ENCODE measurements at places on chromosomes 5 and 9. TPM values are rescaled to one million over a fixed set of nuclear protein-coding genes. Genes with fewer than 3 reads are reported as not detected.

DNA sequence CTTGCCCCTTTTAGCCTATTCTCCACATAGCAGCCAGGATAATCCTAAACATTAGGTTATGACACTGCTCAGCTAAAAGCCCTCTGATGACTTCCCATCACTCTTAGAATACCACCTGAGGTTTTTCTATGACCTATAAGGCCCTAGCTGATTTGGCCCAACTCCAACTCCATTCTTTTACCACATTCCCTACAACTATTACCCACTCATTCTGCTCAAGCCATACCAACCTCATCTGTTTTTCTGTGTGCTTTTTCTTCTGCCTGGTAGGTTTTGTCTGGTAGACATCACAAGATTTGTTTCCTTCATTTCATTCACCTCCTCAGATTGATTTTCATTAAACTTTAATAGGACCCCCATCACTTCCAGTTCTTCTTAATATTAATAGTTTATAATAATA lies 12.5 kb upstream of the FCHO2 start:
- DNase-seq = no peak

- peak; percentile 24 for DNase-seq
Observed at GRCh38 chr9:69324549-69325401, at the start of gene ENTREP1. ENTREP1 (plus strand) TSS chr9:69325215; CDS start chr9:69325310, 95 bp downstream.

DNA sequence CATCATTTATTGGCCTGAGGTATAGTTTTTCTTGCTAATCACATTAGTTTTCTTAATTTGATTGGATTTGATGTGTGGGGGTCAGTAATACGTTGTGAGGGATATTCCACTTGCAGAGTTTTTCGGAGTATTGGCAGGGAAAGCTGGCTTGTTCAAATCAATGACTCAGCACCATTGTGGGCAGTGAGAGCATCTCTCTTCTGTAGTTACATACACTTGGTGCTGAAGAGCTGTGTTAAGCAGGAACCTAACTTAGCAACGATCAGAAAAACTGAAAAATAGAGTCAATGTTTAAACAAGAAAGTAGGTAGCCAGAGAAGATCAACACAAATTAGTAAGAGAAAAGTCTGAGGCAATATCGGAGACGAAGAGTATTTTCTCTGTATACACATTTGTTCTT lies 344.6 kb upstream of the EDIL3 start:
- no peak for DNase-seq

- no peak for DNase-seq
Observed at GRCh38 chr5:10229306-10230048, 20.2 kb downstream of the ATPSCKMT start.

GRCh38 chr9:99093492-99093791 lies 11.5 kb upstream of the TGFBR1 start:
- no peak for DNase-seq

DNA sequence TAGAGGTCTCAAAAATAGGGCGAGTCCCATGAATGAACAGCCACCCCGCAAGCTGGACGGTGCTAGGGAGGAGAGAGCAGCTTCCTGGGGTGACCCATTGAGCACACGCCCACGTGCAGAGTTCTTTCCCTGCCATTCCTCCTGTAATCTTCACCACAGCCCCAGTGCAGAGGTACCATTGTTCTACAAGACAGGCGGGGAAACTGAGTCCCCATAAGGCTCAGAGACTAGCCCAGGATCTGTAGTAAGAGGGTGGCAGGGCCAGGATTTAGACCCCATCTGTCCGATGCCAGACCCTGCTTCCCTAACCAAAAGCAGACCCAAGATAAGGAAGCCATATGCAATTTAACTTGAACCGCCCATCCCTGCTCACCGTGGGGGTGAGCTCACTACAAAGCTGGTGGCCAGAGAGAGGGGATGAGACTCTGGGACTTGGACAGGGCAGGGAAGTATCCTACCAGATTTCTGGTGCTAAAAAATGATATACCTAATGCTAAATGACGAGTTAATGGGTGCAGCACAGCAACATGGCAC lies 36.7 kb upstream of the ORM1 start:
- no peak for DNase-seq

- DNase-seq = no peak
Observed at GRCh38 chr9:76020652-76021051, 130.2 kb downstream of the PCSK5 start.

Gene BHMT
- 0.44 TPM for total RNA-seq

DNA sequence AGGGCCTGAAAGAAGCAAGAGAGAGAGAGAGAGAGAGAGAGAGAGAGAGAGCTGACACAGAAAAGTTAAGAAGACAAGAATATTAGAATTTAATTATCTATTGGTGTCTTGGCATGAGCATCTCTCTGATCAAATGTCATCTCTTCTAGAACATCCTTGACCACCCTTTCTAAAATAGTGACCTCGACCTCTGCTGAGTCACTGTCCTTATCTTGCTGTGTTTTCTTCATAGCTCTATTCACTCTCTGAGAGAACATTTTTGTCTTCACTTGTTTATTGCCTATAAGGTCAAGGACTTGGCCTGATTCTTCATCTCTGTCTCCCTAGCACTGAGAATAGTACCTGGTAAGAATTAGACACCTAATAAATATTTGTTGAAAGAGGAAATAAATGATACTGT lies 383.8 kb upstream of the RPS23 start:
- no peak for DNase-seq

- no peak for DNase-seq
Observed at GRCh38 chr9:88018101-88018500, 43.8 kb upstream of the CDK20 start.

DNA sequence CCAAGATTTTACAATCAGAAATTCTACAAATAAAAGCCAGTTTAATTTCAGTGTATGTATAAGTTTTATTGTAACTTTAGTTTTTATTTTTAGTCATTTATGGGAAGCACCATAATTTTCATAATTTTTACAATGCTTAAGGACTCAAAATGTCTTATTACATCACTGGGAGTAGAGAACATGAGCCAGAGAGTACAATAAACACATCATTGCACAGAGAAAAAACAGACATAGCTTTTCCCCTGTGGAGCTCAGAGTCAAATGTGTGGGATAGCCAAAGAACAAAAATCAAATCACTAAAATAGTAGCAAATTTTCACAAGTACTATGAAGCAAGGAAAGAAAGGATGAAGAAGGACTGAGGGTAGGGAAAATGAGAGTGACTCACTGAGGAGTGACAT lies 5.5 kb upstream of the JAKMIP2 start:
- no peak for DNase-seq

Gene SPRY4
- total RNA-seq = 112 TPM

DNA sequence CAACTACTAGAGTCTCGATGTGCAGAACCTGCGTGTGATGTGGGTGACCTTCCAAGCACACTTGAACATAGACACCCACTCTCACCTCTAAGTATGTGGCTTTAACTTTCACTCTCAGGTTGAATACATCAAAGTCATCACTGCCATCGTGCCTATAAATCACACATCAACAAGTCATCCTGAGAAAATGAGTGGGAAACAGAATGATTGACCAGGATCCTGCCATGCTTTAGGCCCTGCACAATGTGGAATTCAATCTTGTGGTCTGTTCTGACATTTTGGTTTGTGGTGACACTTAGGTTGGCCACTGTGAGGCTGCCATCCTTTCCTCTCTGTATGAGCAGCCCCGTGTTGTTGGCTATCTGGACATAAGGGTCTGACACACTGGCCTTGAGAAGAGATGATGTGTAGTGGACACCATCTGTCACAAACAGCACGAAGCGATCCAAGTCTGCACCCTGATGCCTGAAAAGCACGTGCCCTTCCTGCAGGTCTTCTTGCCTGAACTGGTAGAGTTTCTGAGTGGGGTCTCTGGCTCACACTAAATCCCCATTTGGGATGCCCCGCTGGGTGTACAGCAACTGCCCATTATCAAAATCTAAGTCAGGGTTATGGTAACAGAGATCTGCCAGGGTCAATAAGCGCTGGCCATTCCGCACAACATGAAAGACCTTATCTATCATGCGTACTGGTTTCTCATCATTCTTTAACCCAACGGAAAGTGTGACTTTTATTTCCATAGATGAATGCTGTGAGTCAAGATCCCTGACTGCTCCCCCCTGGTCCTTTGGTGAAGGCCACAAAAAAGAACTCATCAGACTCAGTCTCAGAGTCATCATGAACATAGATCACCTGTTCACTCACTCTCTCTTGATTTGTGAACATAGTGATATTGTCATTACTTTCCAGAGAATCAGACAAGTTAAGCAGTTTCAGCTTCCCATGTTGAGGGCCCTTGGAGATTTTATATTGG lies 116.6 kb downstream of the ESM1 start:
- no peak for DNase-seq

Gene PCDH12
- total RNA-seq = 0.02 TPM

Gene SLC36A2
- not detected for total RNA-seq

Gene UIMC1
- total RNA-seq = 38.4 TPM

Gene GKAP1
- 6.8 TPM for total RNA-seq

GRCh38 chr9:76717176-76717575 lies 47.1 kb upstream of the PCA3 start:
- DNase-seq = no peak

GRCh38 chr9:70420441-70421271 lies 6.2 kb upstream of the KLF9 start:
- DNase-seq = peak; percentile 42

Gene ZNF782
- 3.7 TPM for total RNA-seq

DNA sequence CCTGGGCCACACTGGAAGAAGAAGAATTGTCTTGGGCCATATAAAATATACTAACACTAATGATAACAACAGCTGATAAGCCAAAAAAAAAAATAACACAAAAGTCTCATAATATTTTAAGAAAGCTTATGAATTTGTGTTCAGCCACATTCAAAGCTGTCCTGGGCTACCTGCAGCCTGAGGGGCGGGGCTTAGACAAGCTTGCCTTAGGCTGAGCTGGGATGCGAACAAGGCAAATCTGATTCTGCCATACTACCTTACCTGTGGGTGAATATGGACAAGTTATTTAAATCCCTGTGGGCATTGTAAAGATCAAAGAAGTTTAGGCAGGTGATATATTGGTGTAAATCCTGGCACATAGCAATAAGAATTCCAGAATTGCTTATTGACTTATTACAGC lies 212.3 kb upstream of the ATP10B start:
- no peak for DNase-seq

- no peak for DNase-seq
Observed at GRCh38 chr5:126917918-126918614, 112.3 kb downstream of the MARCHF3 start.

Gene KLHL9
- total RNA-seq = 16.4 TPM

DNA sequence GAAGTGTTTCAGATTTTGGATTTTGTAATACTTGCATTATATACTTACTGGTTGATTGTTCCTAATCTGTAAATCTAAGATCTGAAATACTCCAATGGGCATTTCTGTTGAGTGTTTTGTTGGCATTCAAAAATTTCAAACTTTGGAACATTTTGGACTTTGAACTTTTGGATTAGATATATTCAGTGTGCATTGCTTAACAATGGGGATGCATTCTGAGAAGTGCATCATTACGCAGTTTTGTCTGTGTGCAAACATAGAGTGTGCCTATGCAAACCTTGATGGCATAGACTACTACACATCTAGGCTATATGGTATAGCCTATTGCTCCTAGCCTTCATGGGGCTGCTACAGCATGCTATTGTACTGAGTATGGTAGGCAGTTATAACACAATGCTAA lies 325.4 kb downstream of the KDM4C start:
- no peak for DNase-seq

Gene LECT2
- total RNA-seq = not detected

DNA sequence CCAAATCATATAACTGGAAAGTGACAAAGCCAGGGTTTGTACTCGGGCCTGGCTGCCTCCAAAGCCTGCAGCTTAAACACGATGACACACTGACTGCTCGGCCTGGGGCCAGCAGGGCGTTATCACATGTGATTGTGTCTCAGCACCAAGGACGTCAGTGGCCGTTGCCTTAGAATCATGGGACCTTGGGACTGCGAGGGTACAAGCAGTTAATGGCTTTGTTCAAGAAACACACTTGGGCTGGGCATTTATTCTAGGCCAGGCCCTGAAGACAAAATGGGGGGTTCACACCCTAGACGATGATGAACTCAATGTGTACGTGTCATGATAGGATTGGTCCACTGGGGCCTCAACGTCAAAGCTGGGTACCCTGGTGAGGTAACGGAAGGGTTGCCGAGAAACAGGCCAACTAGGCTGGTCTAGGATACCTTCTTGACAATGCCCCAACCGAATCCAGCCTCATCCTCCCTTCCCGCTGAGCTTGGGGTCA lies 13.0 kb downstream of the SH3PXD2B start:
- DNase-seq = no peak

DNA sequence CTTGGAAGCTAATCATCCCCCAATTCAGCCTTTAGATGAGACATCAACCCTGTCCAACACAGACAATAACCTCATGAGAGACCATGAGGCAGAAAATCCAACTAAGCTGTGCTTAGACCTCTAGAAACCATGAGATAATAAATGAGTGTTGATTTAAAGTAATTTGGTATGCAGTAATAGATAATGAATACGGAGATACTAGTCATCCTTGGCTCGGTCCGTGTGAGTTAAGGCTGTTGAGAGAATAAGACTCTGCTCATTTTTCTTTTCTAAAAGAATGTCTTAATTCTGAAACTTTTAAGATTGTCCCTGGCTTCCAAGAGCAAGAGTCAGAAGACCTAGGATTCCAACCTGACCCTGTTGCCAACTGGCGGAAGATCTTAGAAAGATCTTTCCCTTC lies 6.1 kb downstream of the TNC start:
- no peak for DNase-seq

DNA sequence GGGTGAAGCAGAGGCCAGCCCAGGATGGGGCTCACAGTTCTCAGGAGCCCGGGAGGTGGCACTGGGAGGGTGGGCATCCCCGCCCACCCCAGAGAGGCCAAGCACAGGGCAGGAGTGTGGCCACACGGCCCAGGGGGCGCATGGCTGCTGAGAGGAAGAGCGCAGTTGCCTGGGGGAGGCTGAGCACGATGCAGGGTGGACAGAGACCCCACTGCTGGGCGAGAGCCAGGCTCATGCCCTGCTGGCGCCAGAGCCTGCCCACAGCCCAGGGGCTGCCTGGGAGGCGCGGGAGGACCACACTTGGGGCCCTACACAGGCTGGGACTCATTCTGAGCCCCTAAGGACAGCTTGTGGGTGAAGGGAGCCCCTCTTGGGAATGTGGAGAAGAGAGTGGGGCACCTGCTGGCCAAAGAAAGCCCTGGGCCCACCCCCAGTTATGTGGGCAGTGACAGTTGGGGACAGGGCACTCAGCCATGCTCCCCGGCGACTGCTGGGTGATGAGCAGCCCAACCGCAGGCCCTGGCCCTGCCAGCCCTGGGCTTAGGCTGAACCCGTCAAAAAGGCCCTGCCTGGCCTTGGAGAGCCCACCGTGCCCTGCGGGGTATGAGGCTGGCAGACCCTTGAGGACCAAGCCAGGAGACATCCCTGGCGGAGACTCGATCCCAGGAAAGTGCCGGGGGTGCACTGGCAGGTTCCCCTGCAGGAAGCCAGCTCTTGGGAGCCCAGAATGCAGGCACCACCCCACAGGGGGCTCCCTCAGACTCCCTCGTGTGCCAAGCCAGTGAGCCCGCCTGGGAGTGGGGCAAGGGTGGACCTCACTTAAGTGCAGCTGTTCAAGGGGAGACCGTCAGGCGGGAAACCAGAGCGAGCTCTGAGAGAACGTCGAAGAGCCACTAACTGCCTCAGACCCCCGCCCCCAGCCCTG lies 21.6 kb upstream of the CAMSAP1 start:
- no peak for DNase-seq
